Activated T-helper 2 cell treated with anti-CD3 and anti-CD28 coated beads, Interferon-gamma antibody, Interleukin-2, Interleukin-4, amounts not matched to agents 10 μg/mL and 5 μg/mL and 100 μg/mL, durations not matched to agents 14 hours and 24 hours and 36 hours (primary cell): ENCODE measurements at places on chromosomes 6 and 20. TPM values are rescaled to one million over a fixed set of nuclear protein-coding genes. Genes with fewer than 3 reads are reported as not detected.

The SMPDL3A gene
- total RNA-seq = 1.3 and 1.6 TPM in 2 replicates

The OPRM1 gene
- not detected in 2 replicates for total RNA-seq

The MACROD2 gene
- not detected in 2 replicates for total RNA-seq

The ZGPAT gene
- total RNA-seq = 29.0 and 36.1 TPM in 2 replicates

The PMEPA1 gene
- total RNA-seq = 0.99 and 1.1 TPM in 2 replicates

The MRPS18A gene
- total RNA-seq = 44.8 and 45.1 TPM in 2 replicates

- peaks cover 4% of the 10 kb centered on the region for H3K36me3 ChIP-seq
- DNase-seq = no peak
- peak overlapping the region; percentile 88 for H3K27ac ChIP-seq
These were observed 39.8 kb downstream of the PRDM1 start for GRCh38 chr6:106125925-106126435.

- peaks cover 49% of the 10 kb centered on the region for H3K36me3 ChIP-seq
- DNase-seq = no peak
- H3K4me1 ChIP-seq = peaks cover 22% of the 10 kb centered on the region
- H3K27ac ChIP-seq = no peak overlapping the region
- H3K4me3 ChIP-seq = no peak overlapping the region
These were observed 25.7 kb upstream of the HINT3 start for GRCh38 chr6:125930765-125931418.

DNA sequence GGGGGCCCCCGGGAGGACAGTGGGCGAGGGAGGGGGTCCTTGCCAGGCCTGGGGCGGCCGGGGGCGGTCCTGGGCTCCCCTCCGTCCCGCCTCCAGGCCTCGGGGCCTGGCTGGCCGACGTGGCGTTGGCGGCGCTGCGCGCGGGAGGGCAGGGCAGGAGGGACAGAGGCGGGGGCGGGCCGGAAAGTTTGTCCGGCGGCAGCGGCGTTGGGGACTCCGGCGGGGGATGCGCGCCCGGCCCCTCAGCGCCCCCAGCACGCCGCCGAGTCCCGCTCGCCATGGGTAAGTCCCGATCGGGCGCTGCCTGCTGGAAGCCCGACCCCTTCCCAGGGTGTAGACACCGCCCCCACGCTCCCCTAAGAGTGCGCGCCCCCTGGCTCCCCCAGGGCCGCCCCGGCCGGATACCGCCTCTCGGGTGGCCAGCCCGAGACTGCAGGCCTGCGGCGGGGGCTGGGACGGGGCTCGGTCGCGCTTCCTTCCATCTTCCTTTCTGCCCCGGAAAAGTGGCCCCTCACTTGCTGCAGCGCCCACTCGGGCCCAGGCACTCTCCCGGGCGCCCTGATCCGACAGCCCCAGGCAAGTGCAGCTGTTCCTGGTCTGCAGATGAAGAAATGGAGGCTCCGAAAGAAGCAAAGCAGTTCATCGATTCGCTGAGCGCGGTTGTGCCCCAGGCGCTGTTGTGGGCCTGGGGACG, at the start of gene SLC2A10:
SLC2A10 (plus strand) TSS at position 191 of the 694 bp plus-strand sequence; CDS start at position 279, 88 bp downstream.
- H3K36me3 ChIP-seq = no peaks in the 10 kb centered on the region
- H3K4me1 ChIP-seq = peaks cover 6% of the 10 kb centered on the region
- peak within 1 kb of the TSS; percentile 34 for H3K4me3 ChIP-seq
- DNase-seq = no peak

- peaks cover 22% of the 10 kb centered on the region for H3K27me3 ChIP-seq
- H3K4me1 ChIP-seq = peaks cover 3% of the 10 kb centered on the region
- DNase-seq = no peak
- H3K4me3 ChIP-seq = no peak overlapping the region
These were observed 2.0 kb downstream of the CCM2L start for GRCh38 chr20:32012159-32012688.

DNA sequence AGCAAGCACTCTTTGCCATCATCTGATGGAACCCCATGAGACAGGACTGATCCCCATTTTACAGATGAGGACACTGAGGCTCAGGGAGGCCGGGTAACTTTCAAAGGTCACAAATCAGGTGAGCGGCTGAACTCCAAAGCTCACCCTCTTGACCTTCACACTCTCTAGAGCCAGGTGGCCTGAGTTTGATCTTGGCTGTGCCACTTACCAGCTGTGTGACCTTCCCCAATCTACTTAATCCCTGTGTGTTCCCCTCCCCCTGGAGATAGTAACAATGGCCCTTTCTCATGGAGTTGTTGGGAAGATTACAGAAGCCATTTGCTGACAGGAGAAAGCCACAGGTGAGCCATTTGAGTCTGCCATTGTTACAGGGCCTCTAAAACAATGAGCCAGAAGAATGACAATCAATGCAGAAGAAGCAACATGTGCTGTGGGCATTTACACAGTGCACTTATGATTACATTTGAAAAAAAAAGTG, 34.5 kb downstream of the BMP7 start:
- no peaks in the 10 kb centered on the region for H3K4me1 ChIP-seq
- no peak overlapping the region for H3K27ac ChIP-seq
- H3K27me3 ChIP-seq = peaks cover 15% of the 10 kb centered on the region
- no peaks in the 10 kb centered on the region for H3K36me3 ChIP-seq

DNA sequence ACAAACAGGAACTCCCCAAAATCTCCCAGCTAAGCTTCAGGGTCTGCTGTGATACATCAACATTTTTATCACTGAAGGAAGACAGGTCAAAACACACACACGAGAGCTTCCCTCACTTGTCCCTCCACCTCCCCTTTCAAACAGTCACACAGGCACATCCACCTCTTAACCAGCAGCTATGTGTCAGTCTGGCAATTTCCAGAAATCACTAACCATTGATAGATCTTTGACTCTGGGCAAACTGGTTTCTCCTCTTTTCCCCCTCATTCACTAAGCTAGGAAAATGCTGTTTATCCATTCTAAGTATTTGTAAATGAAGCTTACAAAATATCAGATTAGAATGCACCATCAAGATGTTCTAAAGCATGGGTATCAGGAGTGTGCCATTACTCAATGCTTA, 87.8 kb downstream of the DCDC2 start:
- no peak overlapping the region for H3K27ac ChIP-seq
- H3K27me3 ChIP-seq = peaks cover 13% of the 10 kb centered on the region
- H3K4me1 ChIP-seq = no peaks in the 10 kb centered on the region
- no peaks in the 10 kb centered on the region for H3K36me3 ChIP-seq

DNA sequence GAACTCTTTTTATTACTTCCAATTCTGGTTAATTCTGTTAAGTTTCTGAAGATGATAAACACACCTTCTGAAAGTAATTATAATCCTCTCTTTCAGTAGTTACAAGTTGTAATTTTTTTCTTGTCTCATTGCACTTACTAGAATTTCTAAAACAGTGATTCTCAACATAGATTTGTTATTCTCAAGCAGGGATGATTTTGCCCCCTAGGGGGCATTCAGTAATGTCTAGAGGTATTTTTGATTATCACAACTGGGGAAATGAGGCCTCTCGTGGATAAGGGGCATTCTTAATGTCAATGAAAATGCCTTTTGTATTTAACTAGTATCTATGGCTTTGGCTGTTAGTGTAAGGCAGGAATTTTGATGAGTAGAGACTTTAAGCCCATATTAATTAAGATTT, 39.4 kb upstream of the MAFB start:
- H3K27ac ChIP-seq = no peak overlapping the region
- H3K4me1 ChIP-seq = no peaks in the 10 kb centered on the region
- H3K4me3 ChIP-seq = no peak overlapping the region
- H3K36me3 ChIP-seq = no peaks in the 10 kb centered on the region
- no peak for DNase-seq
- peaks cover 15% of the 10 kb centered on the region for H3K27me3 ChIP-seq
